ENCODE measurements at places on chromosomes 2 and 18. TPM values are rescaled to one million over a fixed set of nuclear protein-coding genes. Genes with fewer than 3 reads are reported as not detected.

Gene TDRD15
- polyA plus RNA-seq: not detected

Gene CD207
- polyA plus RNA-seq: not detected

Gene DSC3
- polyA plus RNA-seq: 2.5 TPM

Gene FEV
- not detected for polyA plus RNA-seq
